Daoy (cell line): ENCODE measurements at places on chromosomes 1 and 21.

DNA sequence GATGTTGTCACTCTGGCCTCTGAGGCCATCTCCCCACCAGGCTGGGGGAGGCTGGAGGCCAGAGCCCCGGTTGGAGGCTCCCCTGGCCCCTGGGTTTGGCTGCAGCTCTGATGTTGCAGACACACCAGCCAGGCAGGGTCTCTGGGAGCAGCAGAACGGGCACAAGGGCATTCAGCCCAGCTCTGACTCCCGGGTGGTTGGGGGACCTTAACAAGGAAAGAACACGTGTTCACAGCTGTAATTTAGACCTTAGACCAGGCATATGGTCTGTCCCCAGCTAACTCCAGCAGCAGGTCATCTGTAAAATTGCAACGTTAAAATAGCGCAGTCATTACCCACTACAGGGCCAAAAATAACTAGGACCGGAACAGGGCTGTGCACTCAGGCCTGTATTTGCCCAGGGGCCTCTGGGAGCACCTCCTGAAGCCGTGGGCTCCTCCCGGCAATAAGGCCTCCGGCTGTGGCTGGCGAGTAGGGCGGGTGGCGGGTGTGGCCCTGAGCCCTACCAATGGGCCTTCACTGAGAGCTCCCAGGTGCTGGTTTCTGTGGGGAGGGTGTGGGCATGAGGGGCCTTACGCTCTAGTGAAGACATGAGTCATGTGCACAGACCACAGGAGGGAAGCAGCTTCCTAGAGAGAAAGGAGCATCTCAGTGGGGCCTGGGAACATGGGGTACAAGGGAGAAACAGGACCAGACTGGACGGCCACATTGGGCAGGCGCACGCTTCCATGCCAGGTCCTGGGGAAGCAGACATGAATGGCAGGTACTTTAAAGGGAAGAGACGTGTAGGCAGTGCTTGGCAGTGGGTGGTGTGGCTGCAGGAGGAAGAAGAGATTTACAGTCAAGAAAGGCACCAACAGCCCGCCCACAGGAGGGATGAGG lies 6.1 kb downstream of the LDLRAP1 start:
- DNase-seq, result peak; percentile 95

GRCh38 chr1:36879613-36880012 lies 154.7 kb downstream of the GRIK3 start:
- peak; percentile 0 for DNase-seq

GRCh38 chr1:233614743-233615521 lies 1.0 kb downstream of the KCNK1 start:
- peak; percentile 22 for DNase-seq

- DNase-seq, result no peak
Measured at GRCh38 chr1:180620581-180620980, 11.2 kb upstream of the XPR1 start.

GRCh38 chr1:190274721-190275120 lies 202.9 kb downstream of the BRINP3 start:
- no peak for DNase-seq

DNA sequence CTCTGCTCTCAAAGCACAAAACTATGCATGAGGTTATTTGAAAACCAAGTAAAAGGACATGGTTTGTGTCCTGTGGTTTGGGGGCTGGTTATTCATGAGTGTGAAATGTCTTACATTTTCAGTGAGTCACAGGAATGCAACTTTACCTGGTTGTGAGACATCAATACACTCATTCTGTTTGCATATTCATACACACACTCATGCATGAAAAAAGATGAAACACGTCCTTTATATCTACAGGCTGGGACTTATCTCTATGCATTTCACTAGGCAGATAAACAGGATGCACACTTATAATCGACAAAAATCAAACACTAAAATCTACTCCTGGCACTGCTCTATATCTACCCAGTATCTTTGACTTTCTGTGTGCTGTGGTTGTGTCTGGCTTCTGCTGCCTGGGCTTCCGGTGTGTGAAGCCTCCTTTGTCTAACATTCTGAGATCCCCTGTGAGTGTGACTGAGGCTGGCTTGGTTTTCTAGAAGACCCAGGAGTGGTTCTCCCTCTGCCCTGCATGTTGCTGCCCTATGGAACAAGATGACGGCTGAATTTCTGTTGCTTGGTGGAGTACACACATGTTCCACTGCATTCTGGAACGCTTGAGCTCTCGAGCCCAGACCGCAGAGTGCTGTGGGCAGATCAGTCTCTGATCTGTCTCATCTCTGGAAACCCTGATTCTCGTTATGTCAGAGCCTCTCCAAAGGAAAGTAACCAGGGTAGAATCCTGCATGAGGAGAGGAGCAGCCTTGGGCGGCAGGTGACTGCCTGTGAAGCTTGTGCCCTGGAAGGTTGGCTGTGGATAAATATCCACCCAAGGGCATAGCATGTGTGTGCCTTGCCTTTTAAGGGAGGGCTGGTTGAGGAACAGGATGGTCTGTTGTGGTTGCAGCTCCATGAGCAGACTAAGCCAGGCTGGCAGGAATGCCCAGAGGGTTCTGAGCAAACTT lies 19.7 kb upstream of the FASLG start:
- peak; percentile 93 for DNase-seq

DNA sequence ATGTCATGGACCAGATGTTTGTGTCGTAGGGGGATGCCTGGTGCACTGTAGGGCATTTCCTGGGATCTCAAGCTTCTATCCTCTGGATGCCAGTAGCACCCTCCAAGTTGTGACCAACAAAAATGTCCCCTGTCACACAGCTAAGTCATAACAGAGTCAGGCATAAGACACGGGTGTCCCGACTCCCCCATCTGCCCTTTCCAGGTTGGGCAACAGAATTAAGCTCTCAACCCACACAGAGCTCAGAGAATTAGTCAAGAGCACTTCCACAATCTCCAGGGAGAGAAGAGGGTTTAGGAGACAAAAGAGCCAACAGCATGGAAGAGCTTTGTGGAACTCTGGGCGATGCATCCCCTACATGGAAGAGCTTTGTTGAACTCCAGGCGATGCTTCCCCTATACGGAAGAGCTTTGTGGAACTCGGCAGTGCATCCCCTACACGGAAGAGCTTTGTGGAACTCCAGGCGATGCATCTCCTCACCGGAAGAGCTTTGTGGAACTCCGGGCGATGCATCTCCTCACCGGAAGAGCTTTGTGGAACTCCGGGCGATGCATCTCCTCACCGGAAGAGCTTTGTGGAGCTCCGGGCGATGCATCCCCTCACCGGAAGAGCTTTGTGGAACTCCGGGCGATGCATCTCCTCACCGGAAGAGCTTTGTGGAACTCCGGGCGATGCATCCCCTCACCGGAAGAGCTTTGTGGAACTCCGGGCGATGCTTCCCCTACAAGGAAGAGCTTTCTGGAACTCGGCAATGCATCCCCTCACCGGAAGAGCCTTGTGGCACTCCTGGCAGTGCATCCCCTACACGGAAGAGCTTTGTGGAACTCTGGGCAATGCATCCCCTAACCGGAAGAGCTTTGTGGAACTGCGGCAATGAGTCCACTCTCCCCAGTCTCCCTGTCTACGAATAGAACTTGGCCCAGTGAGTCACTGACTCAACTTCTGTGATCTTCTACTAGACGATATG lies 422.7 kb downstream of the KIF26B start:
- no peak for DNase-seq

DNA sequence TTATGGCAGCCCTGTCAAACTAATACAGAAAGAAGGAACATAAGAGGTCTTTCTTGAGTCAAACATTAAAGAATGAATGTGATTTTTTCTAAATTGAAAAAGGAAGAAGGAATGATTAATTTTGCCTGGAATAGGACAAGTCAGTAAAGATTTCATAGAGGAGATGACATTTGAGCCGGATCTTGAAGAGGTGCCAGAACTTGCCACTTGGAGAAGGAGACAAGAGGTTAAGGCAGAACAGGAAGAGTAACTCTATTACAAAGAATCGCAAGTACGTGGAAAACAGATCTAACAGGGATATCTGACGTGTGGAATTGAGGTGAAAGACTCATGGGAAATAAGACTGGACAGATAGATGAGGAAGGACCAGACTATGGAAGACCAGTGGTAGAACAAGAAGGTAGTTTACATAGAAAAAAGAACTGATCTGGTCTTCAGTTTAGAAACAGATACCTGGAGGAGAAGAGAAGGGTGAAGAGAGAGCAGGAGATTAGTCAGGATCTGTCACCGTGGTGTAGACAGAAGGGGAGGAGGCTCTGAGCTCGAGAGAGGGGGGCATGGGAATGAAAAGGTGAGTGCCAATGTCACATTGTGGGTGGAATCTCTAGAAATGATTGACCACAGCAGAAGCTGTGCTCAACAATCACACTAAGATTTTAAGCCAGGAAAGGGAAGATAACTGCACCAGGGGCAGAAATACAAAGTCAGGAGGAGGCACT lies 32.5 kb downstream of the RHOU start:
- DNase-seq, result no peak

DNA sequence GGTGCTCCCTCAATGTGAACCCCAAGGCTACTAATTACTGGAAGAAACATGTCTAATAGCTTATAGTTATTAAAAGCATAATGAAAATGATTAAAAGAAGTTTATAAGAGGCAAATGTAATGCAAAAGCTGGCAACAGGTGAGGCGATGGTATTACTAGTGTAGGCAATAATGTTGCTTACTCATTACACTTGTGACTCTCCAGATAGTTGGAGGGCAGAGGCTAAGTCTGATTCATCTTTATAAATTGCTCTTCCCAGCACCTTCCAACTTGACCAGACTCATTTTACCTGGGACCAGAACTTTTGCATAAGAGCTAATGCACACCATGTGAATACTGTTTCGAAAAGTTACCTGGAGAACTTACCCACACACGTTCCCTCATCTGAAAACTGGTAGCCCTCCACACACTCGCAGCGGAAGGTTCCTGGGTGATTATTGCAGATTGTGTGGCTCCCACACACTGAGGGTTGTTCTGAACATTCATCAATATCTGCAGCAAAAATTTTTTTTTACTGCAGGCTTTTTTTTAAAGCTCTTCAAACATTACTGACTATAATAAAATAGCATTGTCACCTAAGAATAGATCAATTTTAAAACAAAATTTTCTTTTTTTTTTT lies 48.0 kb downstream of the NID1 start:
- DNase-seq, result no peak

GRCh38 chr1:41504114-41505035 lies 19.9 kb upstream of the EDN2 start:
- DNase-seq, result peak; percentile 80

- peak; percentile 78 for DNase-seq
Measured at GRCh38 chr1:59879574-59879973, 47.0 kb downstream of the CYP2J2 start.

GRCh38 chr1:213123536-213123935 lies 72.5 kb downstream of the RPS6KC1 start:
- peak; percentile 51 for DNase-seq

- DNase-seq, result no peak
Measured at GRCh38 chr1:25999041-25999800, 1.4 kb upstream of the PAFAH2 start.

- DNase-seq, result no peak
Measured at GRCh38 chr1:175984813-175985212, 222.3 kb downstream of the COP1 start.

- peak; percentile 78 for DNase-seq
Measured at GRCh38 chr1:43073490-43074230, 98.4 kb downstream of the EBNA1BP2 start.

DNA sequence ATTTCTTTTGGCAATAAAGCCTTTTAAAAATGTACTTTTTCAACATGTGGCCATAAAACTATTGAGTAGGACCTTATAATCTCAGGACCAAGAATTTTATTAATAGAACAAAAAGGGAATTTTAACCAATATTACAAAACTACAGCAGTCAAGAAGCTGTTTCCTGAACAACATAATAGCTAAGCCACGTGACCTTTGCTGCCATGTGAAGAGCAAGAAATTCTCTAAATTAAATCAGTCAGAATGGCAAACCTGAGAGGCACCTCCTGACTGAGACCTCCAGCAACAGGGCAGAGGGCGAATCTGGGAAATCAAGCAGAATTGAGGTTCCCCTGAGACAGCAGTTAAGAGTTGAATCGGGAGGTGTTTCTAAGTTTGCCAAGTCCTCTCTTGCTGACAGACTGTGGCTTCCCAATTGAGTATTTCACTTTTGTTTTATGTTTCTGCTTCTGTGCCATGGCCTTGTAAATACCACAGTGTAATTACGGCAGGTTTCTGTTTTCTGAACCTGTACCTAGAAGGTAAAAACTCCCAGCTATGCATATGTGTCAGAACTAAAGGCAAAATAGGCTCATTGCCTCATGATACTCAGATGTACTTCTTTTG lies 358.4 kb downstream of the NTNG1 start:
- no peak for DNase-seq

DNA sequence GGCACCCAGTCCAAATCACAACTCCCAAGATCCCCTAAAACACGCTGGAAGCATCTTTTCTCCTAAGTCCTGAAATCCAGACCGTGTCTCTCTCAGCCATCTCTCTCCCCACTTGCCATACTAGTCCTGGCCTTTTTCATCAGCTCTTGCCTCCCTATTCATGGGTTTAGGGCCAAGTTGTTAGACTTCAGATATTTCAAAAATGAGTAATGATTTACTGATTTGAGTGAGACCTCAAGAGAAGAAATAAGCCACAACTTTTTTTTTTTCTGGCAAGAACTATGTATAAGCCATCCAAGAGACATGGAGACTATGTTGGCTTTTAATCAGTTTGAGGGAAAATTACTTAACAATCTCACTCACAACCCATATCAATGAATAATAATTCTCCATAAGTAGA lies 62.5 kb downstream of the TBX15 start:
- no peak for DNase-seq

DNA sequence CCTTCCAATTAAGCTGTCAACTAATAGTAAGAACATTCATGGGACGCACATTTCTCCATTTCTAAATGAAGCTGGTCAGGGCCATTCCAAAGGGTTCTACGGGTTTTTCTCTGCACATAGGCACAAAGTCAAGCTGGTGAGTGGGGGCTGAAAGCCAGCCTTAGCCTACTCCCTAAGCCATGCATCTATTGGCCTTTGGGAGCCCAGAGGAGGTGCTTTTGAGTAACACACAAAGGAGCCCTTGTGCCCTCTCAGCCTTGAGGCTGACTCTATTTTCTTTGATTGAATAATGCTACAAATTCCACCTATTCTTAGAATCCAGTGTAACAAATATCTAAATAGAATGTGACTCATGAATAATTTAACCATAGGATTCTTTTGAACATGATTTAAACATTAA lies 73.6 kb downstream of the RGS13 start:
- DNase-seq, result no peak

DNA sequence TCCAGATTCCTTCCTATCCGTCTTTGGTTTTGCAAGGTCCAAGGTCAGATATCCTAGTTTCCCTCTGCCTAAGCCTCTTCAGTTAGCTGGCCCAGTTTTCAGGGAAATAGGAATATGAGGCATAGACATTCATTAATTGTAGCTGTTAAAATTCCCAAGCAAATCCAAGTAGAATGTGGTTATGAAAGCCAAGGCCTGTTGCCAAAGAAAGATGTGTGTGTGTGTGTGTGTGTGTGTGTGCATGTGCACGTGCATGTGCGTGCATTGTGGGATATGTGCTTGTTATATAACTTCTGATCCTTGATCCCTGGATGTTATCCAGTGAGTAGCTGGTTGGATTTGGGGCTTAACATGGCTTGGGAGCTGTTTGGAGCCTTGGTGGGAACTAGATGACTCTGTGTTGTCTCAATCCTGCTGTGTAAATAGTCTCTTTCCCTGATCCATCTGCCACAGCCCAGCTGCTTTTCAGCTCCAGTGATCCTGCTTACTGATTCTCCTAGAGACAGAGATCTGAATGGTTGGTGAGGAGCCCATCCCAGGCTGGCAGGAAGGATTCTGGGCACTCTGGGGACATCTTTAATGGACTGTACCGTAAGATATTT lies 70.6 kb upstream of the GCLM start:
- no peak for DNase-seq
